ENCODE measurements at places on chromosomes 2 and 18.

DNA sequence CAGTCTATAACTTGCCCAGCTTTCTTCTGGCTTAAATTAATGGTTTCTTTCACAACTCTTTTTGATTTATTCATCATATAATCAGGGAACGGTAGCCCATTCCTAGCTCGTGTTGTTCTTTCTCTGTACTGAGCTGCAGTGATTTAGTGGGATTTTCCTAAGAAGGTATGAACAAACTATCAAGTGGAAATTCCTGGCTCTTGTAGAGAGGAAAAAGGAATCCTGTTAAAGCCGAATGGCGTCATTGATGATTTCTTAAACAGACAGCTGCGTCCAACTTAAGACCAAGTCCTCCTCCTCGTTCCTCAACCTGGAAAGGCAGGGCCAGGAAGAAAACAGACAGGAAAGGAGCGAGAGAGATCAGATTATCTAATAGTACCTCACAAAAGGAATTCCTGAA lies 69.2 kb upstream of the CABLES1 start:
- DNase-seq, result no peak

- no peak for DNase-seq
These were observed 4.1 kb downstream of the XIRP2 start for GRCh38 chr2:166892397-166892796.

DNA sequence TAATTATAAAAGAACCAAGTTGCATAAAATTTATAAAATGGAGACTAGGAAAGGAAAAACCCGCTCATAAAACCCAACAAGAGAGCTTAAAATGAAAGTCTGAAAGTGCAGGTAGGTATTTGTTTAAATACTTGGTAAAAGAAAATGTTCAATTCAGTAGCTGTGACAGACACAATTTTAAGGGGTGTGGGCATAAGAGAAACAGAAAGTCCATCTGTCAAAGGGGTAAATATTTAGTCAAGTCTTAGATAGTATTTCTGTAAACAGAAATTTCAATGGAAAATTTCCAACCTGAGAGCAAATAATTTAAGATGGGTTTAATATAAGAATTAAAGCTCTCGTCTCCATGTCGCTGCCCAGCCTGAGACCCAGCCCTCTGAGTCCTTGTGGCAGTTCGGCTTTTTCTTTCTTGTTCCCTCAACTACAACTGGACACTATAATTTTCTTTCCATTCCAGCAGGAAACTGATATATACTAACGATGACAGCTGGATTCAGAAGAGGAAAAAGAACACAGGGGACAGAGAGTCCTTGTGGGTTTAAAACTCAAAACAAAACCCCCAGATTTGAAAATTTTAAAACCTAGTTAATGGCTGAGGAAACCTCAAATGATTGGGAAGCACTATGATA lies 88.0 kb upstream of the ZFP36L2 start:
- no peak for DNase-seq

- no peak for DNase-seq
These were observed 13.9 kb downstream of the ZAP70 start for GRCh38 chr2:97727296-97727695.

DNA sequence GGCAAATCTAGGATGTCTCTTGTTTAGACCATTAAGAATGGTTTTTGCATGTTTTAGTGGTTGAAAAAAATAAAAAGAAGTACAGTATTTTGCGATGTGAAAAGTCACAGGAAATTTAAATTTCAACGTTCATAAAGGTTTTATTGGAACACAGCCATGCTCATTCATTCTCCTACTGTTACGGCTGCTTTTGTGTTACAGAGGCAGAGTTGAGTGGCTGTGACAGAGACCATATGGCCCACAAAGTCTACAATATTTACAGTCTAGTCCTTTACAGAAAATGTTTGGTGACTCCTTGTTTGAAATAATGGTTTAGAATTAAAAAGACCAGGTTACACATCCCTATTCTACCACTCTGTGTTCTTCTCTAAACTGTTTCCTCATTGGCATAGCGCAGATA lies 48.1 kb downstream of the MYOM1 start:
- no peak for DNase-seq

DNA sequence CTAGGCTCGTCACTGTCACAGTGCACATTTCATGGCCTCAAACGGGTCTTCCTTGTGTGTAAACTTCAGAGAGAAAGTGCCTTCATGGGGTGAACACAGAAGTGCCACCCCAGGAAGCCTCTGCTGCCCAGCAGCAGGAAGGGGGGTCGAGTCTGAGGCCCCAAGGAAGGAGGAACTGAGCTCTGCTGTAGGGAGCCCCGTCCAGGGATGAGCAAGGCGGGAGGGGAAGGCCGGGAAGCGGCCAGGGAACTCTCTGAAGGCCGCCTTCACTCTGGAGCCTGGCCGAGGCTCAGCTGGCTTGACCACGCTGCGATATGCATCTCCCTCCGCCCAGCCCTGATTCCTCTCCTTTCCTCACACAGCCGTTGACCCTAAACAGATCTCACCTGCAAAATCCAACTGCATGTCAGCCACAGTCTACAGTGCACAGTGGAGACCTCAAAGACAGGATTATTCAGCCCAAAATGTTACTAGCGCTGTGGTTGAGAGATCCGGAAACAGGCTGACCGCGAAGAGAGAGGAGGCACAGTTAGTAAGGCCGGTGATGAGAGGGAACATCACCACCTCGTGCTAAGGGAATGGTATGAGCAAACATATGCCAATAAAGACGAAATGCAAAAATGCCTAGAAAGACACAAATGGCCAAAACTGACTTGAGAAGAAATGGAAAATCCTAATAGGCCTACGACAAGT lies 34.2 kb upstream of the CTDP1 start:
- no peak for DNase-seq

DNA sequence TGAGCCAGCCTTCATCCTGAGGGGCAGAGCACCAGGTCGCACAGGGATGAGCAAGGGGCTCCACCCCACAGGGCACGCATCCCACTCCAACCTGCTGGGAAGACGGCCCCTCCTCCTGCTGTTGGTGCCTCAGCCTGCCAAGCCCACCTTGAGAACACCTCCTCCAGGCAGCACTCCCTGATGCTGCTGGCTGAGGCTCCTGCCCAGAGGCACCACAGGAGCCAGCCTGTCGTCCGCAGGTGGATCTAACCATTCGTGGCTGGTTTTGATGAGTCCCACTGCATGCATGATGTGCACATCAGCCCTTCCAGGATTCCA lies 58.4 kb downstream of the BIN1 start:
- DNase-seq, result no peak

- DNase-seq, result no peak
These were observed 124.1 kb downstream of the MEMO1 start for GRCh38 chr2:31886700-31887099.

- DNase-seq, result no peak
These were observed 366.9 kb upstream of the SLC14A2 start for GRCh38 chr18:45248240-45248903.

GRCh38 chr2:111667542-111668273 lies 216.3 kb downstream of the ANAPC1 start:
- no peak for DNase-seq

DNA sequence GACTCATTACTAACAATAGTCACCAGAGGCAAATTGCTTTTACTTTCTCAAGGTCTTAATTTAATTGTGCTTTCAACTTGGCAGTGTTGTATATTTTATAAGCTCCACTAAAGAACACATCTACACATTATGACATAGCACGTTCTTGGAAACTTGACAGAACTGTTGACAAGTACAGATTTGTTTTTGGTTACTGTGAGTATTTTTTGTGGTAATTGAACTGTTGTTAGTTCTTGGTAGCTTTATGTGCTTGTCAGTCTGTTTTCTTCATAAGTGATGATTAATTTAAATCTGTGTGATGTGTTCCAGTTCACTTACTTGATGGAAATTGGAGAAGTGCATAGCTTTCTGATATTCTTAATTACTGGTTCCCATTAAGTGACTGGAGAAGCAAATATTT lies 63.9 kb downstream of the COMMD1 start:
- no peak for DNase-seq

- DNase-seq, result no peak
These were observed 95.2 kb upstream of the FSIP2 start for GRCh38 chr2:185643434-185643833.

GRCh38 chr2:104755026-104755878 lies 98.7 kb upstream of the POU3F3 start:
- DNase-seq, result no peak

GRCh38 chr2:171521361-171522051 lies 768 bp upstream of the CYBRD1 start:
- DNase-seq, result no peak

GRCh38 chr2:150689590-150689989 lies 202.1 kb upstream of the RND3 start:
- no peak for DNase-seq

DNA sequence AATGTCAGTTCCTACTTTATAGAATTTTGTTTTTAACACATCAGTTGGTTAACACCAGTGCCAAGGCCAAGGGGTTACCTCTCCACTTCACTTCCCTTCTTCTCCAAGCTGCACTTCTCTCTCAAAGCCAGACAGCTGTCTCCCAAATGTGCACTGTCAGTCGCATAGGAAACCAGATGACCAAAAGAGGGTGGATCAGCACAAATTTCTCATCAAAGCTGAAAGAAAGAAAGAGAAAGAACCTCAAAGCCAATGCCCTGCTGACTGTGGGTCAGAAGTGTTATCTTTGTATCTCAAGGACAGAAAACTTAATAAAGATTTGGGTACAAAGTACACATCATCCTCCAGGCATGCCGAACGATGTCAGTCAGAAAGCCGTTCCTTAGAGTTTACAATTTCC lies 32.2 kb downstream of the SPATS2L start:
- no peak for DNase-seq

- DNase-seq, result no peak
These were observed 1108.1 kb upstream of the LRRTM1 start for GRCh38 chr2:81412681-81413080.

DNA sequence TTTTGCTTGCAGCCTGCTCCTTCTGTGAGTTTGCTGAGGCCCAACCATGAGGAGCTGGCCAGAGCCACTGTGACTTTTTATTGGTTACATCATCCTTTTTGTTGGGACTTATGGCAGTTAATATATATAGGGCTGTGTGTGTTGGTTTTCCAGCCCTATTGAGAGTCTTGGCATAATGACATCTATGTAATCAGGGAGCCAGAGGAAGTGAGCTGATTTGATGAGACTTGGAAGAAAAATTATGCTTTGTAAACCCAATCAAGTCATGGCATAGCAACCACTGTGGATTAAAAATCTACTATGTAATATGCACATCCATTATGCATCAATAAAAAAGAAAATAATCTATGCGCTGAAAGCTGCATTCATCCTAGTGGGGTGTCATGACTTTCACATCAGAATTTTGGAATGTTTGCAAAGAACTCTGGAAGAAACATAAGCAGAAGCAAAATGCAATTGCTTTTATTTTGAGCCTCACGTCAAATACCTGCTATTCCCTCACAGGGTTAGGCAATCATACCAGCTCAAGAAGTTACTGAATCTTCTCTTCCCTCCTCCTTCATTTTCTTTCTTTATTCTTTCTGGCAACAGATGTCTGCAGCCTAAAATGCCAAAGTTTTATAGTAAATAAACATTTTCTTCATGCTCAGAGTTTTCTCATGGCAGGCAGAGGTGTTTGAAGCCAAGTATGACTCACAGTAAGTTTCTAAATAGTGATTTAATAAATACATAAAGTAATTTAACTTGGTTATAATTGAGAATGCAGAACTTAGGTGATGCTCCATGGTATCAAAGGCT lies 308.5 kb downstream of the KCNS3 start:
- no peak for DNase-seq

DNA sequence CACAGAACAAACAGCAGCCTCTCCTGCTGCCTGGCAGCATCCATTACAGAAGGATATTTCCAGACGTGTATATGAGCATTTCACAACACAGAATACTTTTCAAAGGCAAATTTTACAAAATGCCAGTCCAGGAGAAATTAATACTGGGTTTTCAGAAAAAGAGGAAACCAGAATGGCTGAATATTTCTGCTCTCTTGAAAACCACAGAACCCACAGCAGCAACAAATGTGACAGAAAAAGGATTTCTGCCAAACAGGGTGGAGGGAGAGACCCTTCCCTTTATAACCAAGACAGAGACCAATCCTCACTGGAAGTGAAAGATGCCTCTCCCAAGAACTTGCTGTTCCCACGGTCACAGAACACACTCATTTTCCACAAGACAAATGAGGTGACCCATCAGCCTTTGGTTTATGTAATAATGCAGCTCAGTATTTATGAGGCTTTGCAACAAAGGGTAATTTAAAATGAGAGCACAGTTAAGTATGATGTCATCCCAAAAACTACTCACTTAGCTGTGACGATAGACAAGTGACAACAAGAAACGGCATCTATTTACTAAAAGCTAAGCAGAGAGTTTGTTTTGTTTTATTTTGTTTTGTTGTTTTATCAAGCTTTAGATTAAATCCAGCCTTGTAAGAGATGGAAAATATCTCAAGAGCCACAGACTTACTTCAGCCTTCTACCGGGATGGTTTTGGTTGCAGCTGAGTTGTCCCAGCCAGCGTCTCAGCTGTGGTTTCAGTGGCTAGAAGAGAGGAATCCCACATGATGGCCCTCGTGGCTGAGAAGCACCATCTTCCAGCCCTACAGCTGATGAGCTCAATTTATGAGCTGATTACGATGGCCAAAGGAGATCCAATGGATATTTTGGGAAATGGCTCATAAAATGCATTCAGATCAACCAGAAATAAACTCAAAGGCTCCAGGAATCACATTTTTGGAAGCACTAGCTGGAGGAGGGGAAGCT lies 249.3 kb upstream of the AGAP1 start:
- no peak for DNase-seq

DNA sequence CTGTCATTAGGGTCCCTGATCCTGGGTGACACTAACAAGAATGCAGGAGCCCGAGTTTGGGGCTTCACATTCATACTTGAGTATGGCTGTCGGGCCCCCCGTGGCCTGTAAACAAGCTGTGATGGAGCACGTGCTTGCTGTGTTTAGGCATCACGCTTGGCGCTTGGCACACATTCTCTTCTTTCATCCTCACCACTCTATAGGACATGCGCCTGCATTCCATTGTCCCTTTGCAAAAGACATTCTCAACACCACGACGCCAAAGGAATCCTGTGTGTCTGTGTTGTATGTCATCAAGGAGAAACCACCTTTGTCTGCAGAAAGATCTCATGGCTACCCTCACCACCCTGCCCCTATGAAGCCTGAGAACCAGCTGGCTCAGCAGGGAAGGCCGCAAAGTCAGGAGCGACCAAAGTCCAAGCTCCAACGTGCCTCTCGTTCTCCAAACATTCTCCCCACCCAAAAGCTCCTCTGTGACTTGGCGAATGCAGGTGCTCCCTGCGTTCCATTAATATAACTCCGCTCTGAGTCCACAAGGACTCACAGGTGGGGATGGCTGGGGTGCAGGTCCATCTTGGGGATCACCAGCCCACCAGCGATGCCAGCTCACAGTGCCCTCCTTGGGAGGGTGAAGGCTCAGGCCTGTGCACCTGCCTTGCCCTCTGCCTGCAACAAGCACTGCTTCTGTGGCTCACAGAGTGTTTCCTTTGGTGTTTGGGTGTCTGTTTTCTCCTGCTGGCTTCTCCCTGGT lies 6.2 kb upstream of the PER2 start:
- DNase-seq, result no peak
